ENCODE measurements at places on chromosomes 4 and X. TPM values are rescaled to one million over a fixed set of nuclear protein-coding genes. Genes with fewer than 3 reads are reported as not detected.

DNA sequence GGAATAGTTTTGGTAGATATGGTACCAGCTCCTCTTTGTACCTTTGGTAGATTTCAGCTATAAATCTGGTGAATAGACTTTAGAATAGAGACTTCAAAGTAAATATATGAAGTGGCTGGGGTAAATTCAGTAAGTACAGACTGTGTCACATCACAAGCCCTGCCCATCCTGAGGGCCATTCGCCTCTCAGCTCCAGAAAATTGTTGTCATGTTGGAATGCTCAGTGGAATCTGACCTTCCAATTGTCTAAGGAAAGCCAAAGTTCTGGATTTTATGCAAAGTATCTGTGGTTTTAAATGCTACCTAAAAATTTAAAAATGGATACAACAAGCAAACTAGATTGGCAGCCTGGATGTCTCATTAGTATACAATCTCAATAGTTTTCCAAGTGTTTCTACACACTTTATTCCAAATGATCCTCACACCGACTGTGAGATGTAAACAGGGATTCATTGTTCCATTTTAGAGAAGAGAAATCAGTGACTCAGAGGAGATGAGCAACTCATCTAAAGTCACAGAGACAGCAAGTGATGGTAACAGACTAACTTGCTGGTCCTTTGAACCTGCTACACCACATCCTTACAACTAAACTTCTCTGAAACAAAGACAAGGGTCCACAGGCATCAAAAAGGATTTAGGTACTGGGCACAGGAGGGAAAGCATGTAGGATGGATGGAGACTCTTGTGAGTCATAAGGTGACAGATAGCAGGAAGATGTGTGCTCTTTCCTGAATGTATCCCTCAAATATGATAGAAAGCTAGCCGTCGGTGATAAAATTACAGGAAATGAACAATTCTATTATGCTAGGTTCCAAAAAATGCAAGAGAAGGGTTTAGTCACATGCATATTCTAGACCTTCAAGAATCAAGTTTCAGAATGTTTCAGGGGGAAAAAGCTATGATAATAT lies 127.3 kb downstream of the ATP10D start:
- DNase-seq, result no peak

NAP1L3 gene
- 0.83 TPM for polyA plus RNA-seq

DNA sequence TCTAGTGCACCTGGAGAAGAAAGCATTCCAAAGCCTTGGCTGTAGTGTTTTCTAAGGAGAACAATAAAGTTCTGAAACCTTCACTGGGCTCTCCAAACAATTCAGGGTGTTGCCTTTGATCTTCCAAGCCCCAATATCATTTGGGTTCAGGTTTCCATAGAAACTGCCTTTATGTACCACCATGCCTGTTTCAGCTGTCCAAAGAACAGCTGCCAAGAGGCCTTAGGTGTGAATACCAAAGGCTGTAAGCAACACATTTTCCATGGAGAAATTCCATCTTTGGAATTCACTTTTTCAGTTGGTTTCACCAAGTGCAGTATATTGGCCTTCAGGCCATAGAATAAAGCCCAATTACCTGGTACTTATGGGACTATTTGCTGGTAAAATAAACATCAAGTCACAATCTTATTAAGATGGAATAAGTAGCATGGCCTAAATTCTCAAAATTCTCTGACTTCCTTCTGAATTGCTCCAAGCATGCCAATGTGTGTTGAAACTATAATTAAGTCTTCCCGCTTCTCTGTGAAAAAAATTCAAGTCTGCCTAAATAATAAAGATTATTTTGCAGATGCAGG lies 61.9 kb downstream of the COX18 start:
- no peak for DNase-seq

DNA sequence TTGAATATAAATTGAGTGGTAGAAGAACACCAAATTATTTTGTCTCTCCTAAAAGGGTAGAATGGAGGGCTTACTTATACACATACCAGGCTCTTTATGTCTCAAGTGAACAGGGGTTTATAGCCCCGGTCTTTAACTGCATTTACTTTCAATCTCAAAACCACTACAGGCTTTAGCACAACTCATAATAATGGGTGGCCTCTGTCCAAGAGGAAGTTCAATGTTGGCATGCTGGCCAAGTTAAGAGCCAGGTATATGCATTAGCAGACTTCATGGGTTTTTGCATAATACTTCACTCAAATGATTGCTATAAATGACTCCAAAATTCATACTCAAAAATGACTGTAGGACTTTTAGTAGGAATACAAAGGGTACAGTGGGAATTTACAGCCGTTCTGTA lies 118.5 kb upstream of the OTUD4 start:
- DNase-seq, result no peak

PPEF2 gene
- not detected for polyA plus RNA-seq

All from BJ (cell line).